Common myeloid progenitor, CD34-positive (primary cell): ENCODE measurements at places on chromosomes 2 and 18.
A peak's percentile ranks its signal among the peaks of the same experiment; 100 is the strongest.

DNA sequence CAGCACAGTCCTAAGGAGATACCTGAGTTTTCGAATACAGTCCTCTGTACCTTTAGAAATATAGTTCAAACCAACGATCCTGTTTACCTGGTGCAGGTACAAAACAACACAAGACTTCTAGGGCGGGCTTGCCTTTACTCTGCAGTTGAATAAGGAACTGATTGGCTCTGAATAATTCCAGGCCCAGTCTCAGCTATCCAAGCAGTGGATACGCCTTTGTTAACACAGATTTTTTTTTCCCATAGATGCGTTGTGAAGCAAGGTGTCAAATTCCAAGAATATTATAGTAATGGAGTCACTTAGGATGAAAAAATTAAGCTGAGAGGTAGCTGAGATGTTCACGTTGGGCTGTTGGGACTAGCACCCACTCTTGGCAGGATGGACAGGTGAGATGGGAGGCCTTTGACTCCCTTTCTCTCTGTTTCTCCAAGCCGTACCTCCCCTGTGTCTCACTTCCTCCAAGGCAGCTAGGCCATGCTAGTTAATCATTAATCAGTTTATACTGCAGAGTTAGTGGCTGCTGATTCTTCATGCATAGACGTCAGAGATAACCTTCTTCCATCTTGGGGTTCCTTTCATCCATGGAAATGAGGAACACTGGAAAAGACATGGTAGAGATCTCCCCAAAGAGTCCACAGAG, 380.8 kb upstream of the ACVR2A start:
- no peak for DNase-seq

DNA sequence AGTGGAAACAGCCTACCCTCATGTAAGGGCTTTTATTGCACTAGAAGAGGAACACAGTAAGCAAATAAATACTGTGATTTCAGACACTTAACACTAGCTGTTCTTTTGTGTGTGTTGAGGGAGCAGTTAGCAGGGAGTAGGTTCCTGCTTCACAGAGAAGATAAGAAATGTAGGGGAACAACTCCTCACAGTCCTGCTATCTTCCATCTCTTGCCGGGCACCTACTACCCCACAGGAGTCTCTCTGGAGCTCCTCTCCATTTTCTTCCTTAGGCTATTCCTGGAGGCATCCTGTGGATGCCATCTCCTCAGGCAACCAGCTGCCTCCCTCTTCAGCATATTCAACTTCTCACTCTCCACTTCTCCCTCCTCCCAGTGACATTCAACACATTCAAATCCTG, 145.0 kb downstream of the SRBD1 start:
- no peak for DNase-seq

- DNase-seq: no peak
Measured at GRCh38 chr2:165376571-165376975, 92.9 kb upstream of the CSRNP3 start.

GRCh38 chr2:181836583-181836982, 54.9 kb upstream of the ITPRID2 start:
- DNase-seq: no peak

DNA sequence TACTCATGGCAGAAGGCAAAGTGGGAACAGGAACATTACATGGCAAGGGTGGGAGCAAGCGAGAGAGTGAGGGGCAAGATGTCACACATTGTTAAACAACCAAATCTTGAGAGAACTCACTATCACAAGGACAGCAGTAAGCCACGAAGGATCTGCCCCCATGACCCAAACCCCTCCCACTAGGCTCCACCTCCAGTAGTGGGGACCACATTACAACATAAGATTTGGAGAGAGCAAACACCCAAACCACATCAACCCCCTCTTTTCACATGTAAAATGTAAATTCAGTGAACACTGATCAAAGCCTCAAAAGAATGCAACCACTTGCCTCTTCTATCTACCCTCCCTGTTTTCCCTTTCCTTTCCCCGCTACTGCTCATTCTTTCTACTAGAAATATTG, 43.6 kb upstream of the TNP1 start:
- no peak for DNase-seq

DNA sequence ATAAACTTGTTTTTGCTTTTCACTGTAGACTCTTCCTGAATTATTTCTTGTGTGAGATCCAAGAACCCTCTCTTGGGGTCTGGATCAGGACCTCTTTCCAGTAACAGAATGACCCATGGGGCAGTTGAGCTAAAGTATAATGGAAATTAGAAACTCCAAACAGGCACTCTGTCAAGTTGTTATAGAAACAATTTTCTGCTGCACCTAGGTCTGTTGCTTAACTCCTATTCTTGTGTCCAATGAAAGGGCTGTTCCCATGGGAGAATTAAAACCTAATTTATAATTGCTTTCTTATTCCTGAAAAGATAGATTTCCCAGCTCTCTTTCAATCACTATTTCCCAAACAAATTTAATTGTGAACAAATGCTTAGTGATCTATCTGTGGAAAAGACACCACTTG, 1341.3 kb upstream of the PIK3C3 start:
- DNase-seq: no peak

- no peak for DNase-seq
Measured at GRCh38 chr2:160345071-160345764, 145.1 kb upstream of the ITGB6 start.

DNA sequence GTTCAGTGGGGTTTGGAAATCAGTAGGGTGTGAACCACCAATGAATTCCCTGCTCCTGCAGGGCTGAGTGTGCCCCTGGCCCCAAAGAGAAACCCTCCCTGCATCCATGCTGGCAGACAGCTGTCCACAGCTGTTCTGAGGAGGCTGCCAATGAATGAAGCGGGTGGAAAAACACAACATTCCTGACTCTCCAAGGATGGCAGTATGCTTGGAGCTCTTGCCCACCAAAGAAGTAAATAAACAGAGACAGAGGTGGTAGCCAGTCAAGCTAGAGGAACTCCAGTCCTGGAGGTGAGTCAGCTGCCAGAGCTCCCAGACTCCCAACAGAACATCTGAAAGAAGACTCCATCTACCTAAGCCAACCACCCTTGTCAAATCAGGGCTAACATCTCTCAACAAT, 6.2 kb downstream of the ZBTB7C start:
- no peak for DNase-seq

DNA sequence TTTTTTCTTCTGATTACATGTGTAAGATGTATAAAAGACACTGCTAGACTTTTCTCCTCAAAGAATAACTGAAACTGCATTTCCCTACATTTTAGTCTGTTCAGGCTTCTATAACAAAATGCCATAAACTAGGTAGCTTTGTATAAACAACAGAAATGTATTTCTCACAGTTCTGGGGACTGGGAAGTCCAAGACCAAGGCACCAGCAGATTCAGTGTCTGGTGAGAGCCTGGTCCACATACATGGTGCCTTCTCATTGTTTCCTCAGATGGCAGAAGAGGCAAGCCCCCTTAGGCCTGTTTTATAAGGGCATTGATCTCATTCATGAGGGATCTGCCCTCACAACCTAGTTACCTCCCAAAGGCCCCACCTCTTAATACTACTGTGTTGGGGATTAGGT, 71.5 kb downstream of the MAPRE2 start:
- DNase-seq: no peak

DNA sequence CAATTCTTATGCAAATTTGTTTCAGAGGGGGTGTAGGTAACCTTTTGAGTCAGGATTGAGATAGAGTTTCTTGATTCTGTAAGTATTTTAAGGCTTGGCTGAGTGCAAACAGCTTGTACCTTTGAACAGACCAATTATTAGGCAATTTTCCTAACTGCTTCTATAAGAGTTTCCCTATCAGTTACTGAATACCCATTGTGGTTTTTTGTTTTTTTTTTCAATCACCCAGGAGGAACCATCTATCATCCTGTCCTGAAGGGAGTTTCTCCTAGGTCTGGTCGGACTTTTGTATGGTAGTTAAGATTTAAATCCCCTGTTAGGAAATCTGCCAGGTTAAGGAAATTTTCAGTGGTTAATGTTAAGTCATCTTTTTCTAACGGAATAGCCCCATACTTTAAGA, 319.4 kb upstream of the SLC39A10 start:
- DNase-seq: peak; percentile 50
